ENCODE measurements at places on chromosomes 13 and 19. TPM values are rescaled to one million over a fixed set of nuclear protein-coding genes. Genes with fewer than 3 reads are reported as not detected.

GRCh38 chr13:22944378-22944777, 236.4 kb upstream of the SGCG start:
- no peak for DNase-seq

Gene NPHS1
- total RNA-seq, result 0.67 TPM

Gene SUGT1
- 43.2 TPM for total RNA-seq

Gene OLFM2
- 9.7 TPM for total RNA-seq

- DNase-seq, result no peak
Observed at GRCh38 chr13:49838989-49839388, 46.5 kb upstream of the KPNA3 start.

Gene JUNB
- total RNA-seq, result 49.7 TPM

- no peak for DNase-seq
Observed at GRCh38 chr13:32164622-32165268, 133.2 kb downstream of the FRY start.

DNA sequence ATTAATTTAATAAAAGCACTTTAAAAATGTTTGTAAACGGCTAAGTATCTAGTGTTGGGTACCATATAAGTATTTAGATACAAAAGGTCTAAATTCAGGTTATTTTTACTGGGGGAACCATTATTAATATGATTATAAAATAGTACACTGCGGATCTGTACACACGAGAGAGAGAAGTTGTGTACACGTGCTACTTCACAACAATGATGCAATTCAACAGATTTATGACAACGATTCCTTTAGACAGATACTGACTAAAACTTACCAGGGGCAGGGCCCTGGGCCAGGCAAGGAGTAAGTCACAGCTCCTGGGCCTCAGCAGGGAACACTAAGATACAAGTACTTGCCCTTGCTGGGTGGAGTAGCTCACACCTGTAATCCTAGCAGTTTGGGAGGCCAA, 29.1 kb upstream of the TPTE2 start:
- DNase-seq, result no peak

DNA sequence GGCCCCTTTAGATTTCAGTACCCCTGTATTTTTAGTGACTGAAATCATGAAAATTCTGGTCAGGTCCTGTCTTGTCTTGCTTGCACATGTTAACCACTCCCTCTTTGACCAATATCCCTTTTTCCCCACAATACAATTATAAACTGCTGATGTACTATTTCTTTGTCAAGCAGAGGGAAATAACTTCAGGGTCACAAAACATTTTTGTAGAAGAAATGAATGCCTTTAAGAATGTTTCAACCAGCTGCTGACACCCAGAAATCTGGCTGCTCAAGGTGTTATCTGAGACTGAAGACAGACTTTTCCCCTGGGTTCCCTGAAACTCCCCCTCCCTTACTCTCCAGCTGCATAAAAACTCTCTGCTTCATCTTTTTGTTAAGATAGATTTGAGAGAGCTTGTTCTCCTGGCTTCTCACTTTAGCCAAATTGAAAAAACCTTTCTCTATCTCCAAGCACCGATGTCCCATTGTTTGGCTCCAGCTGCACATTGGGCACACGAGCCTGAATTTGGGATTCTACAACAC, 18.4 kb upstream of the ACOD1 start:
- DNase-seq, result no peak

DNA sequence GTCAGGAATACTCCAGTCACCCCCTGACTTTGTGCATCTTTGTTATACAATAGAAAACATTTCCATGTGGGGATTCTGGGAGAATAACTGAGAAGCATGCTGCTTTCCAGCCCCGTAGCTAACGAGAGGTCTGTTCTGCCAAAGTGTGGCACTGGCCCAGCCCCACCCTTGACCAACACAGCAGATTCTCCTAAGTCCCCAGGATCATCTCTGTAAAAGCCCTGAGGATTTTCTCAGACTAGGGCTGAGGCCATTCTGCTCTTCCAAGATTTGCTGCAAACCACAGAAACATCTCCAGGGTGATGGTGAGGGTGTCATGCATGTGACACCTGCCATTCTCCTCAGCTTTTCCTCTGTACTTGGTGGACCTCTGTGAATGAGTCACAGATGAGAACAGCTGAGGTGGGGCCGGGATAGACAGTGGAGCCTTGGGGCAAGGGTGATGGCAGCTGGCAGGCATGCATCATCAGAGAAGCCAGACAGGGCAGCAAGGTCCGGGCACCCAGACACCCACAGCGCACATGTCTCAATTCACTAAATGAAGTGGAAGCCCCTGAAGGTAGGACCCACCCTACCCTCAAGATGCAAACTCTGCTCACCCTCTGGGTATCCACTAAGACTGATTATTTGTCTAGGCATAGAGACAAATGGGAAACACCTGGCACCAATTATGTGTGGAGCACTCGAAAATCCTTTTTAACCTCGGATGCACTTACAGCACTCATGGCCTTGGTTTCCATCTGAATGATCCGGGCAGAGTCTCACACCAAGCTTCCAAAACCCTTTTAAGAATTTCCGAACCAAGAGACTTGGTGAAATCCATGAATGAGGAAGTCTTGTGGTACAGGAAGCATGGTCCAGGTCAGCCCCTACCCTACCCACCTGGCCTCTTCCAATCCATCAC, 20.1 kb upstream of the DOCK9 start:
- no peak for DNase-seq

- DNase-seq, result no peak
Observed at GRCh38 chr13:79405501-79405830, 589 bp downstream of the RBM26 start.

GRCh38 chr19:38304866-38305429, 897 bp downstream of the C19orf33 start:
- DNase-seq, result peak; percentile 90

Gene KLK15
- not detected for total RNA-seq

GRCh38 chr13:94664889-94665288, 47.5 kb downstream of the SOX21 start:
- DNase-seq, result no peak

GRCh38 chr13:111080642-111081041, 34.5 kb upstream of the ARHGEF7 start:
- no peak for DNase-seq

- no peak for DNase-seq
Observed at GRCh38 chr19:5122121-5122400, 153.1 kb downstream of the KDM4B start.

GRCh38 chr13:109626386-109627171, 159.8 kb downstream of the IRS2 start:
- no peak for DNase-seq

- no peak for DNase-seq
Observed at GRCh38 chr13:51935326-51936171, 73.8 kb downstream of the CCDC70 start.

GRCh38 chr13:92657565-92657964, 569.0 kb upstream of the GPC6 start:
- DNase-seq, result no peak

GRCh38 chr13:79285159-79285558, 120.9 kb downstream of the RBM26 start:
- DNase-seq, result no peak

GRCh38 chr19:58554494-58555368, at the start of gene CHMP2A:
TSS of gene CHMP2A (minus strand) at chr19:58555105. CDS start at chr19:58554212, 893 bp downstream.
- DNase-seq, result peak; percentile 81

Gene ZNF99
- total RNA-seq, result not detected

Gene KLF1
- 0.10 TPM for total RNA-seq

DNA sequence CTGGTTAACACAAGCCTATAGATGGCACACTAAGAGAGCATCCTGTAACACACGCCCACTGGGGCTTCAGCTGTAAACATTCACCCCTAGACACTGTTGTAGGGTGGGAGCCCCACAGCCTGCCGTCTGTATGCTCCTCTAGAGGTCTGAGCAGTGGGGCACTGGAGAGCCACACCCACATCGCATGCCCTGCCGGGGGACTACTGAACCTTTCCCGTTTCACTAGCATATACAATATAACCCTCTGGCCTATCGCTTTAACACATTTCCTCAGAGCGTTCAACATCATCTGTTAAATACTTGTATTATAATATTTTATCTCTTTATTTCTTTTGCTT, 73.4 kb downstream of the PCDH9 start:
- DNase-seq, result no peak

- no peak for DNase-seq
Observed at GRCh38 chr19:43476606-43477005, 11.2 kb upstream of the LYPD3 start.

Gene ERICH4
- total RNA-seq, result not detected

DNA sequence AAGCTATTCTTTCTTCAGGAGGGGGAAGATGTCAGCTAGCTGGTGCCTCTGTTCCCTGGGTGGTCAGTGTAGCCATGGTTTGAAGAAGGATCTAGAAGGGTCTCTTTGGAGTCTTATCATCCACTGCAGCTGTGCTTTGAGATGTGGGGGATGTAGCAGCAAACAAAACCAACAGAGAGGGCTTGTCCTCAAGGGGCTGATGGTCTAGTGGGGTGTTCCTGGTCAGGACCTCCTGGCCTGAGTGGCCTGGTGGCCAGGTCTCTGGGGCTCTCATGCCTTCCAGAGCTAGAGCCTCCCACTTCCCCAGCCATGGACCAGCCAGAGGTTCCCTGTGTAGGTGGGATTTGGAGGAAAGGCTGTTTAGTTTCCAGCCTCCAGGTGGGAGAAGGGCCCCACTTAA, 40.3 kb downstream of the LYL1 start:
- DNase-seq, result no peak

Gene NCAN
- 0.15 TPM for total RNA-seq

GRCh38 chr19:28960986-28961705, 251.8 kb downstream of the UQCRFS1 start:
- DNase-seq, result no peak
